Activated CD4-positive, alpha-beta T cell treated with anti-CD3 and anti-CD28 coated beads, Interleukin-2, amount 10 ng/mL, durations not matched to agents 7 days and 5 days (primary cell): ENCODE measurements at places on chromosomes 1 and 21. TPM values are rescaled to one million over a fixed set of nuclear protein-coding genes. Genes with fewer than 3 reads are reported as not detected.

DNA sequence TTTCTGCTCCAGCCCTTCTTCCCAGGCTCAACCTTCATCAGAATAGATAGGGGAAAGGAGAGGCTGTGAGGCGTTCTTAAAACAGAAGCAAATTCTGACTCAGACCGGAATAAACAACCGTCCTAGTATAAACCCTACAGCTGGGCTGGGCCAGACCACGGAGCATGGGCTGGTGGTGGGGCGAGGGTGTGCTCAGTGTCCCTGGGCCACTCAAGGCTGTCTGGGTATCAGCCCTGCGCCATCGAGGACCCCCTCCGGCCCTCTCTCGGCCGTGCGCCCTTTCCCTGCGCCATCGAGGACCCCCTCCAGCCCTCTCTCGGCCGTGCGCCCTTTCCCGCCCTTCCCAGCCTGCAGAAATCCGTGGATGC is 36.0 kb downstream of the CAPN2 start:
- no peaks in the 10 kb centered on the region for H3K27me3 ChIP-seq
- H3K36me3 ChIP-seq = peaks cover 60% of the 10 kb centered on the region
- H3K27ac ChIP-seq = peak overlapping the region; percentile 72

GRCh38 chr1:186291271-186291670 is 83.8 kb downstream of the TPR start:
- no peaks in the 10 kb centered on the region for H3K27me3 ChIP-seq
- no peak for DNase-seq
- H3K4me1 ChIP-seq = peaks cover 77% of the 10 kb centered on the region
- peaks cover 32% of the 10 kb centered on the region for H3K36me3 ChIP-seq

DNA sequence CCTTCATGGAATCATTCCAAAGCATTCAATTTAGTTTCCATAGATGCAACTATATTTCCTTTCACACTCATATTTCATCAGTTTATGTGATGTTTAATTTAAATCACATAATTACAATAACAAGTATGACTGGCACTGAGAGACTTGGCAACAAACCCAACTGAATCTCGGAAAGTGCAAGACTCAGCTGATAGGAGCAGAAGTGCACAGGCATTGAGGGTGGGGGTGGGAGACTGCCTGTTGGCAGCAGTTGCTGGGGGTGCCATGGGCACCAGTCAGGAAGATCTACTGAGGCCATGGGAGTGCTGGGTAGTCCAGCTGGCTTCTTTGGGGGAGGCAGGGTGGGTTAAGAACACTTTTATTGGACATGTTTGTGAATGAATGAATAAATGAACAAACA is 10.4 kb upstream of the HMGB4 start:
- H3K4me3 ChIP-seq = no peak overlapping the region
- DNase-seq = no peak
- no peaks in the 10 kb centered on the region for H3K36me3 ChIP-seq

DNA sequence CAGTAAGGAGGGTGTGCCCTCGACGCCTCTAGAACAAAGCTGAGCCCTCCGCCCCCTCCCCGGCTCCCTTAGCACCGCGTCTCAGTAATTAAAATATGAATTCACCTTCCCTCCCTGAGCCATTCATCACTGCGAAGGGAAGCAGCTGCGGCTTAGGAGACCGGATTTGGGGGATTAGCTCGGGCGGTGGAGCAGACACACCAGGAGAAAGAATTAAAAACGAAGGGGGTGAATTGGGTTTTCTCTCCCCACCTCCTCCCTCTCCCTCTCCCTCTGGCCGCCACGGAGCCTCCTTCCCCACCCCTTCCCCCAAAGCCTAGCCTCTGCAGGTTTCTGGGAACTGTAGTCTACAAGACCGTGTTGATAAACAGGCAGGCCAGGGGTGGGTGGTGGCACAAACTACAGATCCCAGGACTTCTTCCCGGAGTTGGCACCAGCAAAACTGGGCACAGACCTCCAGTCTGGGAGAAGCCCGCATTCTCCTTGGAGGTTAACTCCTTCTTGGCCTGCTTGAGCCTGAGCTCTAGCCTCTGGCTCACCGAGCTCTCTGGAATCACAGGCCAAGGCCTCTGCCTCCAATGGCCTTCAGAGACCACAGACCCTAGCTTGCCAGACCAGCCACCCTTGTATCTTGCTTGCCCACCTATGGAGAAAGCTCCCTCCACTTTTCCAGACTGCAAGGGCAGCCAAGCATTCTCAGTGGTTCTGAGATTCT is 10.8 kb downstream of the BLACAT1 start:
- H3K4me1 ChIP-seq = peaks cover 24% of the 10 kb centered on the region
- peaks cover 6% of the 10 kb centered on the region for H3K27me3 ChIP-seq
- DNase-seq = no peak
- H3K36me3 ChIP-seq = no peaks in the 10 kb centered on the region
- H3K4me3 ChIP-seq = no peak overlapping the region
- peak overlapping the region; percentile 9 for H3K27ac ChIP-seq

GRCh38 chr1:245290836-245291235 is 136.1 kb downstream of the KIF26B start:
- no peak for DNase-seq
- H3K27ac ChIP-seq = no peak overlapping the region
- H3K27me3 ChIP-seq = no peaks in the 10 kb centered on the region
- no peaks in the 10 kb centered on the region for H3K36me3 ChIP-seq

- no peak overlapping the region for H3K27ac ChIP-seq
- no peaks in the 10 kb centered on the region for H3K27me3 ChIP-seq
- no peaks in the 10 kb centered on the region for H3K36me3 ChIP-seq
Measured at GRCh38 chr21:45858180-45858579, 123.4 kb upstream of the COL6A1 start.

DNA sequence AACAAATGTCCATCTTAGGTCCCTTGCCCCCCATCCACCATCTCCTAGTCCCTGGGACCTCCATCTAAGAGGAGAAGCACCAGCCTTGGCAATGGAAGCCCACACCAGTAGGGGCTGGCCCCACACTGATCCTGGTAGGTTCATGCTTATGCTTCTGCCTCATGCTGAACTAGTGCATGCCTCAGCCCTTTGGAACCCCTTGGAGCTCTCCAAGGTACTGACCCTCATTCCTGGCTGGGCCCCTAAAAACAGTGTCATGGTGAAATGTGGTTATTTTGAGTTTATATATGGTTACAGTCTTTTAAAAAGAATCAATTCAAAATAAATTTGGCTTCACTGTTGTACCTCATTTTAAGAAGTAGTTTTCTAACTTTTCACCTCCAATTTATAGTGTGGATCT is 108.3 kb downstream of the HIVEP3 start:
- H3K4me3 ChIP-seq = no peak overlapping the region
- peaks cover 2% of the 10 kb centered on the region for H3K36me3 ChIP-seq
- peak; percentile 70 for DNase-seq
- no peak overlapping the region for H3K27ac ChIP-seq
- H3K27me3 ChIP-seq = no peaks in the 10 kb centered on the region
- H3K4me1 ChIP-seq = peaks cover 67% of the 10 kb centered on the region

DNA sequence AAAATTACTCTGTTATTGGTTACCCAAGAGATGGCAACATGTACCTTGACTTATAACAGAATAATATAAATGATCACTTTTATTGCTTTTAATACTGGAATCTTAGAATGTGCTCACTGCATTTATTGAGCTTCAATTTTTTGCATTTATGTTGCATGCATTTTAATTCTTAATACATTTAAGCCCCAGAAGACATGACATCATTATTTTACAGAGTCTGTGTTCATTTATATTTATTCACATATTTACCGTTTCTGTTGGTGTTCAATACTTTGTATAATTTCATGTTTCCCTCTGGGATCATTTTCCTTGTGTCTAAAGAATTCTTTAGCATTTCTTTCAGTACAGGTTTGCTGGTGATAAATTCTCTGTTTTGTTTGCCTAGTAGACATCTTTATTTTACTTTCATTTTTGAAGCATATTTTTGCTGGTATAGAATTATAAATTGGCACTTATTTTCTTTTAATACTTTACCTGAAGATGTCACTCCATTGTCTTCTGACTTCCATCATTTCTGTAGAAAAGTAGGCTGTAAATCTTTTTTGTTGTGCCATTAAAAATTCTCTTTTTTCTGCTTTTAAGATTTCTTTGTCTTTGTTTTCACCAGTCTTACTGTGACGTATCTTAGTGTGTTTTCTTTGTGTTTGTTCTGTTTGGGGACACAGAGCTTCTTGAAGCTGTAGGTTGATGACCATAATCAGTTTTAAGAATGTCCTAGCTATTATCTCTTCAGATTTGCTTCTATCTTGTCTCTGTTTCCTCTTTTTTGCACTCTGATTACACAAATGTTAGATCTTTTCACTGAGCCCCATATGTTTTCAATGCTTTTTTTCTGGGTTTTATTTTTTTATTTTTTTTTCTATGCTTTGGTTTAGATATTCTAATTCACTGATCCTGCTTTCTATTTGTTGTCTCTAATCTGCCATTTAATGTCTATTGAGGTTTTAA is 26.9 kb downstream of the DISP3 start:
- H3K36me3 ChIP-seq = peaks cover 5% of the 10 kb centered on the region
- no peak overlapping the region for H3K4me3 ChIP-seq
- DNase-seq = no peak
- no peak overlapping the region for H3K27ac ChIP-seq
- no peaks in the 10 kb centered on the region for H3K4me1 ChIP-seq
- peaks cover 2% of the 10 kb centered on the region for H3K27me3 ChIP-seq

- H3K27me3 ChIP-seq = peaks cover 11% of the 10 kb centered on the region
- H3K36me3 ChIP-seq = no peaks in the 10 kb centered on the region
- H3K4me1 ChIP-seq = no peaks in the 10 kb centered on the region
- no peak overlapping the region for H3K27ac ChIP-seq
- H3K4me3 ChIP-seq = no peak overlapping the region
Measured at GRCh38 chr1:50346621-50347020, 76.6 kb downstream of the DMRTA2 start.

DNA sequence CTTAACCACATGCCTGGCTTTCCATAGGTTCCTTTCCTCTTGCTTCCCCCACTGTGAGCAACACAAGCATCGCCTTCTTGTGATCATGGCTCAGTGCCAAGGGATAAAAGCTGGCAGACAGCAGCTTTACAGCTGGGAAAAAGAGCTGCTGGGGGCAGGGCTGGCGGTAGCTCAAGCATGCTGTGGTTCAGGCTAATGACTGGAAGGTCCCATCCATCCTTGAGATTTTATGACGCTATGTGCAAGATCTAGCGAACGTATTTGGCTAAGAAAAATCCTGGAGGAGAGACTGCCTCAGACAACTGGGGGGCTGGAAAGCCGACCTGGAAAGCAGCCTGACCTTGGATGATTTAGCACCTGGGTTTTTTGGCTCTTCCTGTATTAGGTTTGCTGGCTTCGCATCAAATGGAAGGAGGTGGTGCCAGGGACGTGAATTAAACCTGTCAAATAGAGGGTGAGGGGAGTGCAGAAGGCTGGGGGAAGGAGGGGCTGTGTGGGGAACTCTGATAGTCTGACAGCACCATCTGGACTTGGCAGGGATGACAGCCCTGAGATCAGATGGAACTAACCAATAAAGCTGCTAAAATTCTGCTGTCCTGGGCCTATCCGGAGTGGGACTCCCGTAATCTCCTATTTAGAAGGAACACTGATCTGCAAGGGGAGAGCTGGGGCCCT is 34.8 kb downstream of the ZMYND12 start:
- H3K4me1 ChIP-seq = no peaks in the 10 kb centered on the region
- H3K36me3 ChIP-seq = no peaks in the 10 kb centered on the region
- peaks cover 5% of the 10 kb centered on the region for H3K27me3 ChIP-seq
- no peak for DNase-seq
- no peak overlapping the region for H3K27ac ChIP-seq

DNA sequence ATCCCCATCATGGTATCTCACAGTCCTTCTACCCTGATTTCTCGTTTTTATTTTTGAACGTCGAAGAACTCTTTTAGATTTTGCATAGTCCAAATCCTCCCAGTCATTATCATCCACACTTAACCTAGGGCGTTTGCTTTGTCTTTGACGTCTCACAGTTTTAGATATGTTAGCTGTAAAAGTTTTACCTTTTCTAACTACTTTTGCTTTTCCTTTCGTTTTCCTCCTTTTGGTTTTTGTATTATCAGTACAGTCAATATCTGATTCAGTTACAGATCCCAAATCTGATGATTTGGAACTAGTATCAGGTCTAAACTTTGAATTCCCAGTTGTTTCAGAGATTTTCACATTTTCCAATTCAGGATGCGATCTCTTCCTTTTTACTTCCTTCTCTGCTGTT is 13.1 kb upstream of the PSMG1 start:
- H3K4me3 ChIP-seq = peak overlapping the region; percentile 8
- H3K27ac ChIP-seq = peak overlapping the region; percentile 57
- H3K4me1 ChIP-seq = peaks cover 23% of the 10 kb centered on the region
- H3K27me3 ChIP-seq = no peaks in the 10 kb centered on the region
- H3K36me3 ChIP-seq = peaks cover 52% of the 10 kb centered on the region
- no peak for DNase-seq

GRCh38 chr1:83961571-83962295 is 37.2 kb downstream of the TTLL7 start:
- DNase-seq = no peak
- H3K4me1 ChIP-seq = no peaks in the 10 kb centered on the region
- peaks cover 15% of the 10 kb centered on the region for H3K27me3 ChIP-seq
- no peak overlapping the region for H3K27ac ChIP-seq
- H3K4me3 ChIP-seq = no peak overlapping the region

Gene RALGPS2
- total RNA-seq = 3.5 TPM

Gene KCNK1
- total RNA-seq = 0.77 TPM

DNA sequence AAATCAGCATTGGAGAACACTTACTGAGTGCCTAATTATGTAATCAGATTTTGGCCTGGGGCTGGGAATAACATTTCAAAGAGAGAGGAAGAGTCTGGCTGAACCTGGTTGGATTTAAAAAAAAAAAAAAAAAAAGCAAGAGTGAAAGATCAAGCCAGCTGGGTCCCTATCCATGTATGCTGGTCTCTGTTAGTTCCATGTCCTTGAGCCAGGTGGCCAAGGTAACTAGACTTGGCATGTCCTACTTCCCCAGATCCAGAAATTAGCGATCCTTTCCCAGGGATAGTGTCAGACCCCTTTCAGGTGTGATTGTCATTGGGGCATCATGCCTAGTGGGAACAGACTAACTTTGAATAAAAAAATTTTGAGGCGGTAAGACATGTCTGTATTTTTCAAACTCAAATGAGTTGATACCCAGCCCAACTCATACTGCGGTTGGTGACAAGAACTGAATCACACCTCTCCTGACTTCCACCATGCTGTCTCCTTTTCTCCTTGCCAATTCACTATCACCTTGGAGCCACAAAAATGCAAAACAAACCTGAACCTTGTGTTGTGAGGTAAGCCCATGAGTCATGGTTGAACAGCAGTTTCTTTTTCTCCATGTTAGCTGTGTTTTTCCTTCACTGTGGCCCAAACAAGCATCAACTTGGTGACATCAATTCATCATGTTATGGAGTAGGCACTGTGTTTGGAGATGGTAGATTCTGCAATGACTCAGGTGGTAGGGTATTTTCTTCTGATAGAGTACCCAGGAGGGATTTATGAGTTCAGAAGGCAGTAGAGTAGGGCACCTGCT is 24.5 kb upstream of the PPP2R5A start:
- no peak overlapping the region for H3K4me3 ChIP-seq
- DNase-seq = peak; percentile 29
- H3K27ac ChIP-seq = peak overlapping the region; percentile 57
- H3K36me3 ChIP-seq = peaks cover 9% of the 10 kb centered on the region
- H3K4me1 ChIP-seq = peaks cover 51% of the 10 kb centered on the region

Gene CAPN8
- not detected for total RNA-seq

GRCh38 chr1:47893412-47893811 is 103.8 kb downstream of the TRABD2B start:
- peaks cover 2% of the 10 kb centered on the region for H3K27me3 ChIP-seq
- H3K36me3 ChIP-seq = no peaks in the 10 kb centered on the region
- no peak overlapping the region for H3K27ac ChIP-seq
- no peaks in the 10 kb centered on the region for H3K4me1 ChIP-seq

Gene MXRA8
- total RNA-seq = 0.15 TPM

Gene RSPO1
- not detected for total RNA-seq

Gene RNF207
- 7.4 TPM for total RNA-seq
